Activated CD4-positive, alpha-beta memory T cell treated with anti-CD3 and anti-CD28 coated beads for 36 hours (primary cell): ENCODE measurements at places on chromosomes 7 and 10.

- no peak for DNase-seq
These were observed 33.7 kb upstream of the ANKRD2 start for GRCh38 chr10:97538839-97539238.

- no peak for DNase-seq
These were observed 41.1 kb upstream of the PRKAR1B start for GRCh38 chr7:767941-768731.

- no peak for DNase-seq
These were observed 30.1 kb downstream of the KCND2 start for GRCh38 chr7:120303105-120303504.

DNA sequence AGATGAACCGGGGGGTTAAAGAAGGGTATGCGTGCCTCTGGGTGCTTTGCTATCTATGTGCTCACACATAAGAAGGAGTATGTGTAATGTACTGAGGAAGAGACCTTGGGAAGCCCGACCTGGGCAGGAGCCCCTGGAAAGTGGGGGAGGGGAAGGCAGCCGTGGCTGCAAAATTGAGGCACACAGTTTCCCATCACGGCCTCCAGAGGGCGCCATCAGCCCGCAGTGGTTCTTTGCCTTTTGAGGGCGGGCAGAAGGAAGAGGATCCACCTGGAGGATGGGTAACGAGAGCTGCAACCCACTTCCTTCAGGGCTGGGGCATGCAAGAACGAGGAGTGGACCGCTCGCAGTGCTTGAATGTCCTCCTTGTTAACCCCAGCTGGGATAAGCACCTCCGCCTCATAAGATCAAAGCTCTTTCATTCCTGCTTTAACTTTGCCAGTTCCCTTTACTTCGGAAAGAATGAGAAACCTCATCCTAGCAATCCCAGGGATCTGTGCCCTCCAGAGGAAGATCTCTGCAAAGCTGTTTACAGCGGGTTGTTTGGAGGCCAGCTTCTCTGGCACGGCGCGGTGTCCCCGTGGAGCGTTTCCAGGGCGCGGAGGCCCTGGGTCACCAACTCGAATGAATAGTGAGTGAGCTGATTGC lies 77.9 kb downstream of the PCGF5 start:
- peak; percentile 89 for DNase-seq

DNA sequence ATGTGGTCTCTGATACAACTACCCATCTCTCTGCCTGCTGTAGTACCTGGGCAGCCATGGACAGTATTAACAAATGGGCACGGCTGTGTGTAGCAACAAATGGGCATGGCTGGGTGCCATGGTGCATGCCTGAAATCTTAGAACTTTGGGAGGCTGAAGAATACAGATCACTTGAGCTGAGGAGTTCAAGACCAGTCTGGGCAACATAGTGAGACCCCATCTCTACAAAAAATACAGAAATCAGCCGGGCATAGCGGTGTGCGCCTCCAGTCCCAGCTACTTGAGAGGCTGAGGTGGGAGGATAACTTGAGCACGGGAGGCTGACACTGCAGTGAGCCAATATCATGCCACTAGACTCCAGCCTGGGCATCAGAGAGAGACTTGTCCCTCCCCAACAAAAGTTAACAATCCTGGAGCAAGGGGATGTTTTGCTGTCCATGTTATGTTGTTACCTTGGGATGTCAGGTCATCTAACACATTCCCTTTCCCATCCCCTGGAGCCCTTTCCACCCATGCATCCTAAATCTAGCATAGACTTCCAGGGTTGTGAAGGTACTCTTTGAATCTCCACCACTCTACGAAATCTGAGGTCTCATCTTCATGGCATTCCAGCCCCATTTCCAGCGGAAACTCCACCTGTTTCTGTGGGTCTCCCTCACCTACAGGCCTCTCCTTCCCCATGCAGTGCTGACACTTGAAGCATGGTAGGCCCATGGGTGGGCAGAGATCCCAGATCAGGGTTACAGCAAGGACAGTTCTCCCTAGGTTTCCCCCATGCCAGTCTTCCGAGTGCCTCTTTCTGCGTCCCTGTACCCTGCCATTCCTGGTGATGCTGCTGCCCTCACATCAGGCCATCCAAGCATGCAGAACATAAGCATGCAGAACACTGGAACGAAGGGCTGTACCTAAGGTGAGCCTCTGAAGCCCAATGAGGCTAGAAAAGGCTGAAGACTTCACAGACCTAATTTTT lies 13.1 kb downstream of the FXYD4 start:
- DNase-seq, result no peak

- no peak for DNase-seq
These were observed 980 bp downstream of the ADAMTS14 start for GRCh38 chr10:70673043-70673928.

DNA sequence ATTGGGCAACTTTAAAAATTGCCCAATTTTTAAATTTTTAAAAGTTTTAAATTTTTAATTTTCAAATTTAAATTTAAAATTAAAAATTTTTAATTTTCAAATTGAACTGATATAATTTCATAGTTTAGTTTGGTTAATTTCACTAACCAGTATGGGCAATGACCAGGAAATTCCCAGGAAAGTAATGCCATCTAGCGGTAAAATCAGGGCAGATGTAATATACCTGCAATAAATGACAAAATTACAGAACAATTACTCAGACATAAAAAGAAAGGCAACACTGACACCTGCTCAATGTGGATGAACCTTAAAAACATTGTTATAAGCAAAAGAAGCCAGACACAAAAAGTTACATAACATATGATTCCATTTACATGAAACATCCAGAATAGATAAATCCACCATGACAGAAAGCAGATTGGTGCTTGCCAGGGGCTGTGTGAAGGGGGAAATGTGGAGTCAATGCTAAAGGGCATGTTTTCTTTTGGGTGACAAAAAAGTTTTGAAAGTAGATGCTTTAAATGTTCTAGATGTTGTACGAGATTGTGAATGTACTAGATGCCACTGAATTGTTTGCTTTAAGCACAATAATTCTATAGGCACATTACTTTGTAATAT lies 28.6 kb upstream of the SLC16A12 start:
- no peak for DNase-seq

DNA sequence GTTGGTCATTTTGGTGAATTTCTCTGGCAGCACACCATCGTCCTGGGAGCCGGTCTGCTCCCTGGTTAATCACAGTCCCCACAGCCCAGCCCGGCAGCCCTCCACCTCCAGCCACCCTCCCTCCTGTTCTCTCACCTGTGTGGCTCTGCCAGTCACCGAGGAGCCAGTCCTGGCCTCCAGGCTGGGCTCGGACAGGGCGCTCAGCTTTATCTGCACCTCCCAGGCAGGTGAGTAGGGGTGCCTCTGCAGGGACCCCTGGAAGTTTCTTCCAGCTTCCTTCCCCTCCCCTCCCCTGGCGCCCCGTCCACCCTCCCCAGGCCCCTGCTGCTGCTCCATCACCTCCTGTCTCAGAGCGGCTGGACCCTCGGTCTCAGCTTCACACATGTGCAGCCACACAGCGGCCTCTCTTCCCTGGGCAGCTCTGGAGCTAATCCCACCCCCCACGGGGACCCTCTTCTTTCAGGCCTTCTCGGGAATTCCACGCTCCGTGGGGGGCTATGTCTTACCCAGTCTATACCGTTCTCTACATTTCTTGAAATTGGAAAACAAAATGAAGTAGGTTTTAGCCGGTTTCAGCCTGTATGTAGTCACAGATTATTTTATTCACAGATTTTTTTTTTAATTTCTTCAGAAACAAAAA lies 213.9 kb upstream of the PPP2R2D start:
- no peak for DNase-seq

DNA sequence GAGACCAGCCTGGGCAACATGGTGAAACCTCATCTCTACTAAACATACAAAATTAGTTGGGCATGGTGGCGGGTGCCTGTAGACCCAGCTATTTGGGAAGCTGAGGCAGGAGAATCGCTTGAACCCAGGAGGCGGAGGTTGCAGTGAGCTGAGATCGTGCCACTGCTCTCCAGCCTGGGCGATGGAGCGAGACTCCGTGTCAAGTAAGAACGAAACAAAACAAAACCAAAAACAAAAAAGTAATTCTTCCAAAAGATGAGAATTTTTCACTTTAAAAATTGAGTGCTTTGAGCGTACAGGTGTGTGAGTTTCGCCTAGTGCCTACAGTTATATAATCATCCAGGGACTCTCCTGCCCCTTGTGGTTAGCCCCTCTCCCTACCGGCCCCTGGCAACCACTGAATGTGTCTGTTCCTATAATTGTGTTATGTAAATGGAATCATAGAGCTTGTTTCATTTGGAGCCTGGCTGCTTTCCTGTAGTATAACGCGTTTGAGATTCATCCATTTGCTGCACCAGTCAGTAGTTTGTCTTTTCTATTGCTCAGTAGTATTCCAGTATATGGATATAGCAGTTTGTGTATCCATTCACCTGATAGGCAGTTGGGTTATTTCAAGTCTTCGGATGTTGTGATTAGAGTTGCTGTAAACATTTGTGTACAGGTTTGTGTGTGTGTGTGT lies 80.0 kb downstream of the RBM33 start:
- DNase-seq, result no peak

- no peak for DNase-seq
These were observed 65.7 kb upstream of the FZD8 start for GRCh38 chr10:35707642-35708425.

GRCh38 chr7:155190688-155191087 lies 107.0 kb upstream of the INSIG1 start:
- DNase-seq, result peak; percentile 76

DNA sequence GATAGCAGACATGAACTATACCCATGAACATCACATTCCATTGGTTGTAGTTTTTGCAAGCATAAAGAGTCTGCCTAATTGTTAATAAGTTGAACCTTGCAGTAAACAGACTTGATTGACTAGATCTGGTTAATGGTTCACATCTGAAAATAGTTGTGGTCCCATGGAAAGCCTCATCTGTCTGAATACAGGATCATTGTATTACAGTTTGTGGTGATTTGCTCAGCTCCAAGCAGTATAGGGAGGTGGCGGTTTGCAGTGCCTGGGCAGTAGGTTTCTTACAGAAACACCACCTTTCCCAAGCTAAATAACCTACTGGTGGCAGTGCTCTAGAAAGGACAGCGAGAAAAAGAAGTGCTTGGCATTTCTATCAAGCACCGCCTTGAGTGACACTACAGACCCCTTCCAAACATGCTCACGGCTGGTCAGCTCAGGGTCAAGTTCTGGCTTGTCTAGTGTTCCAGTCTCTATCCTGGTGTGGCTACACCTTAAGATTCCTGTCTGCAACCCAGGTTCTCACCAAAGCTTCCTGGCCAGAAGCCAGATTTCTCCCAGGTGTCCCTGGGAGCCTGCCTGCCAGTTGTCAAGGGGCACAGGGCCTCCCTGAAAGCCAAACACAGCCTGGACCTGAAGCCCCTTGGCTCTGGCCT lies 119.9 kb downstream of the FANK1 start:
- no peak for DNase-seq

- DNase-seq, result no peak
These were observed 91.7 kb downstream of the RNF216 start for GRCh38 chr7:5689716-5690115.

DNA sequence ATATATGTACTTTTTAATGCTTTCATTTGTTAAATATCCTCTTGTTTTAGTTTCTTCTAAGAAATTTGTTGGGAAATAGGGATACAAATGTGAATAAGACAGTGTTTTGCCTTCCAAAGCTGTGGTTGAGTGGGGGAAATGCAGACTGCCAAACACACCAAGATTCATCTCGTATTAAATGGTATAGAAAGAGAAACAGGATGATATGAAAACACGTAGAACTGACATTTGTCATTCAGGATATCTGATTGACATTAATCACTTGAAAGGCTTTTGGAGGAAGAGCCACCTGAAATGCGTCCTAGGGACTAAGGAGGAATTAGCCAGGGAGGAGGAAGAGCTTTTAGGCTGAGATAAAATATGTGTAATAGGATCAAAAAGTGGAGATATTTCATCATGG lies 287.4 kb upstream of the SEMA3C start:
- DNase-seq, result no peak

DNA sequence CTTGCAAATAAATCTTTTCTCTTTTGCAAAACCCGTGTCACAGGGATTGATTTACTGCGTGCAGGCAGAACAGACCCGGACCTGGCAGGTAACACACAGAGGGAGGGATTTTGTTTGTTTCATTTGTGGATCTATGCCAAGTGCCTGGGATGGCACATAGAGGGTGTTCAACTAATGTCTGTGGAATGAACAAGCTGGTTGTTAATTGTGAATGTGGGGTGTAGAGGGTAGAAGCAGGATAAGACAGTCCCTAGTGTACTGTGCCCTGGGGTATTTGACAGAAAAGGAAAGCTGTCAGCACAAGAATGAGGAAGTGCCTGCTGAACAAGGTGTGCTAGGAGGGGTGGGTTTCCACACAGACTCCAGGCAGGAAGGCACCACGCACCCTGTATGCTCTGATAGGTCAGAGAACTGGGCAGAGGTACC lies 331.8 kb downstream of the CALN1 start:
- DNase-seq, result no peak

DNA sequence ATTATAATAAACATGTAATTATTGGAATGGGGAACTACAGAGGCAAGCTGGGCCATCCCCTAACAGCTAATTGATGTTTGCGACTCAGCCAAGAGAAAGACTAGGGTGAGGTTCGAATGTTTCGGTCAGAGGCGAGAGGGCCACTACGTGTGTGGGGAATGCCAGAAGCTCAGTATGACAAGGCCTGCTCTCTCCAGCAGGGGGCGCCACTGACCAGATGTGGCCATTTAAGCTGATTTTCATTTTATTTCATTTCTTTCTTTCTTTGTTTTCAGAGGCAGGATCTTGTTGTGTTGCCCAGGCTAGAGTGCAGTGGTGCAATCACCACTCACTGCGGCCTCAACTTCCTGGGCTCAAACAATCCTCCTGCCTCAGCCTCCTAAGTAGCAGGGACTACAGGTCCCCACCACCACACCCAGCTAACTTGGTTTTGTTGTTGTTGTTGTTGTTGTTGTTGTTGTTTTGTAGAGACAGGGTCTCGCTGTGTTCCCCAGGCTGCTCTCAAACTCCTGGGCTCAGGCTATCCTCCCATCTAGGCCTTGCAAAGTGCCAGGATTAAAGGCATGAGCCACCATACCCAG lies 38.1 kb downstream of the TMEM130 start:
- peak; percentile 65 for DNase-seq

DNA sequence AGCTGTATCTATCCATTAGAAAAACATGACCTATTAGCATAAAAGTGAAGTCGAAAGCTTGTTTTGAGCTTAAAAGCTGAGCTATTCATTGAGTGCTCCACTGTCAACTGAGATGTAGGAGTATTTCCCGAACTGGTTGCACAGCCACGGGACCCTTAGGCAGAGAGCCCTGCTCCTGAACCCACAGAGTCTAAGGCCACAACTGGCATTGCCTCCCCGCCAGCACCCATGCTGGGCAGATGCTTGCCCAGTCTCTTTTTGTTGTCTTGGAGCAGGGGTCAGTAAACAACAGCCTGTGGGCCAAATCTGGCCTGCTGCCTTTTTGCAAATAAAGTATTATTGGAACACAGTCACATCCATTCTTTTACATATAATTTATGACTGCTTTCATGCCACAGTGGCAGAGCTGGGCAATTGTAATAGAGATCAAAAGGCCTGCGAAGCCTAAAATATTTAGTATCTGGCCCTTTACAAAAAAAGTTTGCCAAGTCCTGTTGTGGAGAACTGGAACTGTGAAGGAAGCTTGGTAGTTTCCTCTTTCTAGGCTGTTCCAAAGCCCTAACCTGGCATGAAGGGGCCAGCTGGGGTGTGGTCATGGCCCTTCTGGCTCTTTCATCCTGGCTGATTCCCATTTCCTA lies 58.4 kb upstream of the WAPL start:
- no peak for DNase-seq
